ENCODE measurements at places on chromosomes 12 and 14. TPM values are rescaled to one million over a fixed set of nuclear protein-coding genes. Genes with fewer than 3 reads are reported as not detected.
A peak's percentile ranks its signal among the peaks of the same experiment; 100 is the strongest.

GRCh38 chr14:78242086-78242485 lies 71.9 kb downstream of the NRXN3 start:
- H3K27ac ChIP-seq: no peak overlapping the region
- H3K27me3 ChIP-seq: no peaks in the 10 kb centered on the region
- no peak overlapping the region for H3K4me3 ChIP-seq
- no peaks in the 10 kb centered on the region for H3K4me1 ChIP-seq
- DNase-seq: no peak

DNA sequence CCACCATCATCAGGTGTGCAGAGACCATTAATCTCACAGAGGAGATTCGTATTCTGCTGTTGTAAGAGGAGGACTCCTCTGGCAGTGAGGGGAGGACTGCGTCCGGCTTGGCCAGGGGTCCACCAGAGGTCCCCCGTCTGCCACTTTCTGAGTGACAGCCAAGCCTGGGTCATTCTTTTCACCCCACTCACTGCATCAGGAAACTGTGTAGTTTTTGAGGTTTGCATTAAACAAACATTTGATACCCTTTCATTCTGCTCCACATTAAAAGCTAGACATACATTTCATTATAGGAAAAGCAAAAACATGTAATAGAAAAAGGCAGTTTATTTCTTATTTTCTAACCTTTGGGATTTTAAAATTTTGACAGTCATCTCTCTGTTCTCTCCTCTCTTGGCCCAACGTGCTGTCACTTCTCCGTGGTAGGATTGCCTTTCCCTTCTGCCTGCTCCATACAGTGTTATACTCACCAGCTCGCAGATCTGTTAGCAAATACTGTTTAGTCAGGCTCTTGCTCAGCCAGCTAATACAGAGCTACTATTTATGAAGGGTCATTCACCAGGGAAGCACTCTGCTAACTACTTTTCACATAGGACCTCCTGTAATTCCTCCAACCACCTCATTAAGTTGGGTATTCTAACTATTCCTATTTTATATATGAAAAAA lies 99.3 kb downstream of the PELI2 start:
- no peaks in the 10 kb centered on the region for H3K27me3 ChIP-seq
- H3K36me3 ChIP-seq: no peaks in the 10 kb centered on the region
- H3K4me1 ChIP-seq: peaks cover 10% of the 10 kb centered on the region

- no peak overlapping the region for H3K4me3 ChIP-seq
- H3K4me1 ChIP-seq: peaks cover 31% of the 10 kb centered on the region
- peaks cover 5% of the 10 kb centered on the region for H3K27me3 ChIP-seq
Measured at GRCh38 chr12:48995086-48995879, 3.9 kb downstream of the DDN start.

DNA sequence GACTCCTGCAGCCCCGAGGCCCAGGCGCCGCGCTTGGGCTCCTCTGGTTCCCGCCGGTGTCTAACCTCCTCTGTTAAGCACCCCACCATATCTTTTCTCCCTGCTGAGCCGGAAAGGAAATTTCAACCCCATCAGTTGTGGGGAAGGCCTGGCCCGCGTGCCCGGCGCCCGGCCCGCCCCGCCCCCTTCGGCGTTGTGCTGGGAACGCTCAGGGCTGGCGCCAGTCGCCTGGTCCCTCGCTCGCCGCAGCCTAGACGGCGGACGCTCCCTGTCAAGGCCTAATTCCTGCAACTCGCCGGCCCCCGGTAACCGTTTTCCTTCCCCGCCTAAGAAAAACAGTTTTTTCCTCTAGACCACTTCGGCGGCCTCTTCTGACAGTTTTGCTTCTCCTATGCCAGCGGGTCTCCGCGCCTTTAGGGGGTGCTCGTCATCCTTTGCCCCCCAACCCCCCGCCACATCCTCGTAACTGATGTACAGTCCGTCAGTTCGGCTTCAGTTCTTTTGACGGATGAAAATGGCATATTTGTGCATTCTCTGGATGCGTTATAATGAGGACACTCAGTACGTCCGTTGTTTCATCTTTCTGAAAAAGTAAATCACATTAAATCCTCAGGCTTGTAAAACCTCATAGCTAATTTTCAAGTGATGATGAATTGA lies 506 bp upstream of the NAP1L1 start:
- peak; percentile 86 for DNase-seq
- no peaks in the 10 kb centered on the region for H3K27me3 ChIP-seq

DNA sequence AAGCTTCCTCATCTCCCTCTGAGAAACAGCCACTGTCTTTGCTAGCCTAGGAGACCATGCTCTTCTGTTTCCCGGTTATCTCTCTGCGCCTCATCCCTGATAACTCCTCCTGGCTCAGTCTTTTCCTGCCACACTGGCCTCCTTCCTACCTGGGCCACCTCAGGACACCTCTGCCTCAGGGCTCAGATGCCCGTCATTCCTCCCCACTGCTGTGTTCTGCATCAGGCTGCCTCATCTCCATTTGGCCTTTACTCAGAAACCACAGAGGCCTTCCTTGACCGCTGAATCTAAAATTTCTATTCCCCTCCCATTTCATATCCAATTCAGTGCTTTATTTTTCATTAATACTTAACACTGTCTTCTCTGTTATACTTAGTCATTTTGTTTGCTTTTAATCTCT lies 311.0 kb upstream of the RGS6 start:
- no peak for DNase-seq
- H3K4me3 ChIP-seq: no peak overlapping the region
- no peak overlapping the region for H3K27ac ChIP-seq
- H3K4me1 ChIP-seq: no peaks in the 10 kb centered on the region

GRCh38 chr14:80427101-80427500 lies 215.8 kb upstream of the DIO2 start:
- no peaks in the 10 kb centered on the region for H3K36me3 ChIP-seq
- no peaks in the 10 kb centered on the region for H3K27me3 ChIP-seq
- DNase-seq: no peak
- H3K27ac ChIP-seq: no peak overlapping the region
- H3K4me3 ChIP-seq: no peak overlapping the region

- H3K4me3 ChIP-seq: no peak overlapping the region
- no peaks in the 10 kb centered on the region for H3K27me3 ChIP-seq
- H3K36me3 ChIP-seq: no peaks in the 10 kb centered on the region
- H3K4me1 ChIP-seq: peaks cover 17% of the 10 kb centered on the region
- DNase-seq: no peak
Measured at GRCh38 chr14:70905301-70905700, 2.0 kb upstream of the PCNX1 start.

DNA sequence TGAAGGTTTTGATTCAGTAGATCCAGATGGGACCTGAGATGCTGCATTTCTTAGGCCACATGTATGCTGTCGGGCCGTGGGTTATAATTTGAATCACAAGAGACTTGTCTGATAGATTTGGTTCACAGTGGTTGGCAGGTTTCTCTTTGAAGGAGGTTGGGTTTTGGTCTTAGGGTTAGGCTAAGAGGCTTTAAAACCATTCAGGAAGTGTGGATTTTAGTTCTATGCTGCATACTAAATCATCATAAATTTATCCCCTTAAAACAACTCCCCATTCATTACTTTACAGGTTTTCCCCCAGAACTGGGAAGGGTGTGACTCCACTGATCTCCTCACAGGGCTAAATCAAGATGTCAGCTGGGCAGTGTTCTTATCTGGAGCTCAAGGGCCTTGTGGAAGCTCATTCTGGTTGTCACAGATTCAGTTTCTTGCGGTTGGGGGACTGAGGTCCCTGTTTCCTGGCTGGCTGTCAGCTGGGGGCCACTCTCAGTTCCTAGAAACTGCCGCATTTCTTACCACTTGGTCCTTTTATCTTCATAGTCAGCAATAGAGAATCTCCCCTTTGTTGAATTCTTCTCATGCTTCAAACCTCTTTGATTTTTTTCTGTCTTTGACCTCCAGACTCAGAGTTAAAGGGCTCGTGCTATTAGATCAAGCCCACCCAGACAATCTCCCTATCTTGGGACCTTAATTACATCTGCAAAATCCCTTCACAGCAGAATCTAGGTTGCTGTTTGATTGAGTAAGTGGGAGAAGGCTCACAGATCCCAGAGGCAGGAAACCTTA lies 20.6 kb upstream of the PCNX1 start:
- peak overlapping the region; percentile 39 for H3K27ac ChIP-seq
- DNase-seq: no peak
- no peaks in the 10 kb centered on the region for H3K36me3 ChIP-seq

DNA sequence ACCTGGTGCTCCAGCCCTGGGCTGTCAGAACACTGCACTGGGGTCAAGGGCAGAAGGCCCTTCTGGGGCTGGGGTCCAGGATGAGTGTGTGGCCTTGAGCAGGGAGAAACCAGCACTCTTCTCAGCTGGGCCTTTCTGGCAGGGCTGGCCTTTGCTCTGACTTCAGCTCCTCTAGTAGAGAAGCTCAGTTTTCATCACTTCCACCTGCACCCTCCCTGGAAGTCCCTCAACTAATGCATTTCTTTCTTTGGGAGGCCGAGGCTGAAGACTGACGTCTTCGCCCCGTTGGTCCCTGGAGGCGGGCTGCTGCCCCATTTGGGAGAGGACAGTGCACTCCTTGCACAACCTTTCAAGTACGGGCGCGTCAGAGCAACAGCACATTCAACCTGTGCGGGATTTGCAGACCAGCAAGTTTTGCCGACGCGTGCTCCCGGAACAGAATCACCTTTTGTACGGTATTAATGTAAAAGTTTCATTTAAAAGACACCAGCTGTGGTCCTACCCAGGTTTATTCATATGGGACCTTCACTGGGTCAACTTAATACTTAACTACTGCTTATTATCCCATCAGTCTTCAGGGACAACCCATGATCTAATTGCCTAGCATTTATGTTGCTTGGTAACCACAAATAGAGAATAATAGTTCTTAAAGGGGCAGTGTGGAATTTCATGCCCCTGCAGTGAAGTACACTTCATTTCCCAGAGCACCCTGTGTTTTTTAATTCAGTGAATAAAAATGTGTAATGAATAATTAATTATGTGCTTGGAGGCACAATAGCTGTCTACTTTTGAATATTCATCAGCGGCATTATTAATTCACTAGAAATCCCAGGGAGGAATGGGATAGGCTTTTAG lies 134.8 kb upstream of the VRK1 start:
- no peak overlapping the region for H3K4me3 ChIP-seq
- H3K27ac ChIP-seq: no peak overlapping the region
- H3K4me1 ChIP-seq: no peaks in the 10 kb centered on the region
- no peaks in the 10 kb centered on the region for H3K27me3 ChIP-seq
- no peak for DNase-seq

DNA sequence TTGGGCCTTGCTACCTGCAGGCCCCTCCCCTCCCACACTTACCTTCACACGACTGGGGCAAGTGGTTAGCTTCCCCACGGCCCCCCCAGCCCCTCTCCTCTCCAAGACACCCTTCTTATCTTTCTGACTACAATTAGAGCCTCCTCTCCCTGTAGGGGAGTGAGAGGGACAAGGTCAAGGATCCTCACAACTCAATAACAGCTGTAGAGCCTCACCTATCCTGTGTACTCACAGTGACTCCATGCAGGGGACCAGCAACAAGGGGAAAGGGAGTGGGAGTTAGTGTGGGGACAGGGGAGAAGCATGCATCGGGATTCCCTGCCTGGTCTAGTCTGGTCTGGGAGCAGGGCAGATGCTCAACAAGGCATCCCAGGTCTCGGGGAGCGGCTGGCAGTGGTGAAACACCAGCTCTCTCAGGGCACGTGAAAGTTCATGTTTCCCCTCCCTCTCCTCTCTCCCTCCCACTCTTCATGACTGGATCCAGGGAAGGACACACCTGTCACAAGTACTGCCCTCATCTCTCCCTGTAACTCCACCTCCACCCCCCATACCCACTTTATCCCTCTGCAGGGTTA lies 45.3 kb downstream of the SMUG1 start:
- peaks cover 21% of the 10 kb centered on the region for H3K4me1 ChIP-seq
- H3K4me3 ChIP-seq: no peak overlapping the region
- no peak for DNase-seq
- H3K36me3 ChIP-seq: no peaks in the 10 kb centered on the region

DNA sequence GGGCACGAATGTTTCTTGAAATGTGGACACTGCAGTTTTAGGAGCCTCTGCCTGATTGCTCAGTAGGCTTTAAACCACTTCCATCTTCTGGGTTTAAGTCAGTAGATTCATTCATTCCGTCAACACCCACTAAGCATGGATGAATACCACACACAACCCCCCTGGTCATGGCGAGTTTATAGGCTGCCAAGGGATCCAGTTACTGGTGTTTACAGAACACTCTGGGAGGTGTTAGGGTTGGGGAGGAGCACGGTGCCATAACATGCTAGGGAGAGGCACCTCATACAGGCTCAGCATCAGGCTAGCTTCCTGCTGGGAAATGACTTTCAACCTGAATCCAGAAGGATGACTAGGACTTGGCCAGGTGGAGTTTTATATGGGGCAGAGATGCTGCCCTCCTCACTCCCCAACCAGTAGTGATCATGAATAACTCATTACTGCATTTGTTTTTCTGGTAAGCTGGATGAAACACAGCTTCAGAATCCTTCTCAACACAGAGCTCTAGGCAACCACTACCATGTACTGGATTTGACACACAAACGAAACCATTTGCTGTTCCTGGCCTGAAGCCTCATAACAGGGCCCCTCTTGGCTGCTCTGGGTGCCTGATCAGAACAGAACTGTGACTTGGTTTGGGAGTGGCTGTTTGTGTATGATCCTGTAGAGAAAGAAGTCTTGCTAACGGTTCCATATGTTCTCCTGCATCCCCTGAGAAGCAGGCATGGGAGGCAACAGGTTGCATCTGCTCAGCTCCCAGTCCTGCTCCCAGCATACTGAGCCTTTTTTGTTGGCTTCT lies 47.9 kb downstream of the FBXW8 start:
- H3K36me3 ChIP-seq: no peaks in the 10 kb centered on the region
- no peak overlapping the region for H3K4me3 ChIP-seq
- H3K27ac ChIP-seq: no peak overlapping the region
- no peaks in the 10 kb centered on the region for H3K27me3 ChIP-seq
- DNase-seq: no peak
- H3K4me1 ChIP-seq: peaks cover 44% of the 10 kb centered on the region

- no peak overlapping the region for H3K4me3 ChIP-seq
- no peak for DNase-seq
- peaks cover 5% of the 10 kb centered on the region for H3K4me1 ChIP-seq
Measured at GRCh38 chr14:83826838-83827237, 1703.1 kb upstream of the FLRT2 start.

GRCh38 chr12:116498471-116498870 lies 60.7 kb upstream of the MAP1LC3B2 start:
- H3K27me3 ChIP-seq: no peaks in the 10 kb centered on the region
- H3K27ac ChIP-seq: no peak overlapping the region
- H3K4me3 ChIP-seq: no peak overlapping the region
- DNase-seq: no peak

DNA sequence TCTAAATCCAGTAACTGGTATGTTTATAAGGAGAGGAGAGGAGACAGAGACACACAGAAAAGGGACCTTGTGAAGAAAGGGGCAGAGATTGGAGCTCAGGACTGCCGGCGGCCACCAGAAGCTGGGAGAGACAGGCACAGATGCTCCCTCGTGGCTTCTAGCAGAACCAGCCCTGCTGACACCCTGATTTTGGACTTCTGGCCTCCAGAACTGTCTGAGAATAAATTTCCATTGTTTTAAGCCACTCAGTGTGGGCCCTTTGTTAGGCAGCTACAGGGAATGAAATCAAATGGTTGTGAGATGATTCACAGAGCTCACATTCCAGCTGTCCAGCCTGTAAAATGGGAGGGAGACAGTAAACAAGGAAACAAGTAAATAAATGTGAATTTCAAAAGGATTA lies 47.6 kb downstream of the TMEM132C start:
- no peak overlapping the region for H3K4me3 ChIP-seq
- H3K27ac ChIP-seq: no peak overlapping the region
- no peaks in the 10 kb centered on the region for H3K36me3 ChIP-seq

Gene SERPINA10
- not detected for total RNA-seq

Gene TMTC1
- 16.6 TPM for total RNA-seq

Gene PAPLN
- total RNA-seq: 23.2 TPM

Gene KLRC1
- 0.67 TPM for total RNA-seq

Gene GPR84
- 0.40 TPM for total RNA-seq
